ENCODE measurements at places on chromosomes 2 and 18. TPM values are rescaled to one million over a fixed set of nuclear protein-coding genes. Genes with fewer than 3 reads are reported as not detected.

DNA sequence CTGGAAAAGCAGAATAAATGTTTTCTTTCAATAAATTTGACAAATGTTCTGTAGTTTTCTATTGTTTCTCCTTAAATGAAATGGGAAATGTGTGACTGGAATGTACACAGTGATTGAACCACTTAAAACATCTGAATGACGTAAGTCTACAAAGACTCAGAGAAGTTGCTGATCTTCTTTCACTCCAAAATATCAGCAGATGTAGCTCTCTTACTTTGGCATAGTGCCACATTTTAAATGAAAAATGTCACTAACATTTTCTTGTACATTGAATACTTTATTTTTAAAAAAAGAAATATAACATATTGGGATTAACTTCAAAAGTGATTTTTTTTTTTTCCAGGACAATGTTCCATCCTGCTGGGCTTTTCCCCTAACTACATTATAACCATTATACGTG is 565.6 kb downstream of the TMEM182 start:
- no peak for DNase-seq

DNA sequence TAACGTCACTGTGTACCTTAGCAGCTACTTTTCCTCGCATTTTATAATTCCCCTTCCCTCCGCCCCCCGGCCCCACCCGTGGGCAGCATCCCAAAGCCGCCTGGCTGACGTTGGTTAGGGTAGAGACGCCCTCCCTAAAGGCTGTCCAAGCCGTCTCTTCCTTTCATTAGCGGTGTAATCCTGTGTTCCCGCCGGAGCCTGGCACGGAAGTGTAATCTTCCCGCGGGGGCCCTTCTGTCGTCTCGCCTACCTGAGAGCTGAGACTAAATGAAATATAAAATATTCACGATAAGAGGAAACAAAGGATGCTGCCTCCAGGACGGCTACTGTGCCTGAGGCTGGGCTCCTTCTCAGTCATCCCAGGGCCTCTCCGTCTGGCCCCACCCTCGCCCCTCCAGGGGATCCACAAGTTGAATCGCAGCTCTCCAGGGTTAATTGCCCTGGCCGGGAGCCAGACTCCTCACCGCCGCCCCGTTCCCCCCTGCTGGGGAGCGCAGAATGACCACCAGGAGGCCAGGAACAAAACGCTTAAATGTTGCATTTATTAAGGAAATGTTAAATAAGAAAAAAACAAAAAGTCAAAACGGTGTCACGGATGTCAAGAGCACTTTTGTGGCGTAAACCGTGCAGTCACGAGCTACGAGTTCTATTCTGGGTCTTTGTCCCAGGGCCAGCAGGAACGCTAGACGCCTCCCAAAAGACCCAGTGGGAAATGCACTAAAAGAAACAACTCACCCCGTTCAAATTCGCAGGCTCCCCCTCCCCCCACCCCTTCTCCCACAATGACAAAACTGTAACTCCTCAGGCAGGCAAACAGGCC is 1.5 kb downstream of the RPRM start:
- DNase-seq: peak; percentile 32

The LYG1 gene
- total RNA-seq: 1.0 TPM

GRCh38 chr2:20585359-20585709 is 65.6 kb downstream of the HS1BP3 start:
- no peak for DNase-seq

The ELP2 gene
- total RNA-seq: 55.8 TPM

The FIGN gene
- 12.0 TPM for total RNA-seq

The PDE1A gene
- total RNA-seq: 9.7 TPM

The PREPL gene
- total RNA-seq: 31.4 TPM

- no peak for DNase-seq
Measured at GRCh38 chr2:118032169-118033013, 18.5 kb upstream of the CCDC93 start.

- DNase-seq: peak; percentile 42
Measured at GRCh38 chr18:6920099-6920955, 190.8 kb downstream of the ARHGAP28 start.

The CHRND gene
- not detected for total RNA-seq

DNA sequence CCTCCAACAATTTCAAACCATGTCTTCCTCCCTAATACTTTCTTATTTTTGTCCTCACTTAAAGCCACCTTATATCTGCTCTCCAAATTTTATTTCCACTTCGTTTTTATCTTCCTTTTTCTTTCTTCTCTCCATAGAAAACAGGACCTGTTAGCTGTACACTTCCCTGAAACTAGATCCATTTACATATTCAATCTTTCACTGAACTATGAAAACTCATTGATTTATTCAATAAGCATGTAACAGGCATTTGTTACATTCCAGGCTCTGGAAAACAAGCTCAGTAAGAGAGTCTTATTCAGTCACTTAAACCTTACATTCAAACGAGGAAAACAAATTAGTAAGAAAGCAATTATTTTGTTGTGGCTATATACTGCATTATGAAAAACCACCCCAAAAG is 1225.3 kb downstream of the SUCLG1 start:
- DNase-seq: no peak

The SMYD5 gene
- total RNA-seq: 15.2 TPM

DNA sequence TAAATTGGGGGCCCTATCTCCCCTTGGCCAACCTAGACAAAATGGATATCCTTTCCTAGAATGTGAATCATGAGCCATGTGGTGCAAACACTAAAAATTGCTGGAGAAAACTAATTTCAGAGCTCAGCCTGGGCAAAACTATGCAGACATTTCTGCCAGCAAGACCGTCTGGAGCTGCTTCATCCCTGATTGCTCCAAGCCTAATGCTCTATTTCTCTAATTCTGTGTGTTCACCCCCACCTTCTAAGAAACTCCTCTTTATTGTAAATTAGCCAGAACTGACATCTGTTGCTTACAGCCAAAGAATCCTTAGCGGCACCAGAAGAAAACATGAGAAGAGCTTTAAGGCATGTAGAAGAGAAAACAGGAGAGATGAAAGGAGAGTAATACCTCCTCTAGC is 337.7 kb upstream of the CHAC2 start:
- no peak for DNase-seq

DNA sequence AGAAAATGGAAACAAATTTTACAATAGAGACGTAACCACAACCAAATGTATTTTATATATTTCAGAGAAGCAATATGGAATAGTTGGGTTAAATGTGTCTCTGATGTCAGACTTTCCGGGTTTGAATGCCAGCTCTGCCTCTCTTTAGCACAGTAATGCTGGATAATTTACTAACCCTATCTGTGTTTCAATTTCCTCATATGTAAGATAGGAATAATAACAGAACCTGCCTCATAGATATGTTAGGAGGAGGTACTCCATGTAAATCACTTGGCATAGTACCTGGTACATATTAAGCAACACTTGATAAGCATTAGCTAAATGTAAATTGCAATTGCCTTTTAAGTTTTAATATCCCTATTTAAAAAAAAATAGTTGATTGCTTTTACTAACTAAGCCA is 231.3 kb upstream of the ZC3H15 start:
- no peak for DNase-seq

DNA sequence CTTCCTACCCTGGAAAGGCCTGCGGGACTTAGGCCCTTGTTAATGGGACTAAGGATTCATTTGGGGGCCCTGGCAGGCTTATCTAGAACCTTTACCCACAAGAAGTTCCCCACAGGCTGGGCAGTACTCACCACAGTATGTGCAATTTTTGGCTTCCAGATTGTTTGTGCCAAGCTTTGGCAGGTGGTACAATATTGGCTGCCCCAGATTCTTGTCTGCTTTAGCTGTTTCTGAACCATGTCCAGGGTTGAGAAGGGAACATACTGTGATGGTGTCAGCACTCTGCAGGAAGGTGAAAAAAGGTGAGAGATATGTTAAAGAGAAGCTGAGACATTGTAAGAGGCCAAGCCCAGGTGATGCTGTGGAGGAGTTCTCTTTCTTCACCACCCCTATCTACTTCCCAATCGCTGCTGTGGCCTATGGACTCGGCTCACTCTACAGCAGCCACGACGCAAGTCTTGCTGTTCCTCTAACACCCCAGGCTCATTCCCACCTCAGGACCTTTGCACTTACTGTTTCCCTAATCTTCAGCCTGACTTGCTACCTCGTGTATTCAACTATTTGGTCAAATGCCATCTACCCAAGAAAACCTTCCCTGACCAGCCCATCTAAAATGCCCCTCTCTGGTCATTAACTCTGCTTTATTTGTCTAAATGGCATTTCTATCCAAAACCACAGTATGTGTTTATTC is 9.2 kb downstream of the SLC4A5 start:
- DNase-seq: no peak

The MARCO gene
- total RNA-seq: 70.6 TPM

The MYO5B gene
- 6.2 TPM for total RNA-seq

The ANO7 gene
- not detected for total RNA-seq

- no peak for DNase-seq
Measured at GRCh38 chr2:143937723-143938350, 582.1 kb downstream of the ZEB2 start.

The C18orf54 gene
- total RNA-seq: 0.74 TPM

The PHLPP1 gene
- 11.1 TPM for total RNA-seq

The BOLL gene
- total RNA-seq: not detected

DNA sequence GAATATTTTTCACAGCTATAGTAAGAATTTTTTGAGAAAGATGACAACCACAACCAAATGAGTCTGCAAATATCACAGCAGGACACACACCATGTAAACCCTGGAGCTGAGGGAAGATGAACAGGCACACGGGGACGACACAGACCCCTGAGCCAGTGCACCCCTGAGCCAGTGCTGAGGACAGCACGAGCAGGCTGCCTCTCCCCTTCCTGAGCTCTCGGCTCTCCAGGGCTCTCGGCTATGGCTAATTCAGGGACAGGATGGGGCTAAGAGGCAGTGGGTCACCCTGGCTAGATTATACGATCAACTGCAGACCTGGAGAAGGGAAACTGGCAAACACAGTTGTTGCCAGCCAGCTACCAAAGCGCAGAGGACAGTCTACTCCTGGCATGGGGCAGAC is 41.4 kb downstream of the TGFBRAP1 start:
- DNase-seq: no peak
